ENCODE measurements at places on chromosomes 13 and 19. TPM values are rescaled to one million over a fixed set of nuclear protein-coding genes. Genes with fewer than 3 reads are reported as not detected.

Gene TMEM221
- not detected for total RNA-seq

Gene TSSK6
- 1.1 TPM for total RNA-seq

Gene MPND
- total RNA-seq: 7.7 TPM

Gene SPHK2
- total RNA-seq: 8.9 TPM

Gene VSTM1
- total RNA-seq: not detected
